ENCODE measurements at places on chromosomes 3 and 15.
A peak's percentile ranks its signal among the peaks of the same experiment; 100 is the strongest.

DNA sequence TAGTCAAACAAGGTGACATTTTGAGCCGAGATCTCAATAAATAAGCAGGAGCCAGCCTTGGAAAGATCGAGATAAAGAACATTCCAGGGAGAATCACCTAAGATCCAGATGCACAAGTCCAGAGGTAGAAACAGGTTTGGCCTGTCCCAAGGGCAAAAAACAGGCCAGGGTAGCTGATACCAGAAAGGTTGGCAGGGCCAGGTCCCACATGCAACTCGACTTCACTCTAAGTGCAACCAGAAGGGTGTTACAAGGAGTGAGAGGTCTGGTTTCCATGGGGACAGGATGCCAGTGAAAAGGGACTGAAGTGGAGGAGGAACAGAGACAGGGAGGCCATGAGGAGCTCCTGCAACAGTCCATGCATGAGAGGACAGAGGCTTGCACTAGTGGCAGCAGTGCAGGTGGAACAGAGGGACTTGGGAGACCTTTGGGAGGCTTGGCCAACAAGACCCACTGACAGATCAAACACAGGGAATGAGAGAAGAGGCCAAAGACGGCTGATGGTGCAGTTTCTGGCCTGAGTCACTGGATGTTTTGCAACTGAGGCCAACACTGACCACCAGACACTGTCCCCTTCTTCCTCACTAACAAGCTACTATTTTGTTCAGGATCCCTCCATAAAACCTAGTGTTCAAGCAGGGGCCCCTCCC, 5.2 kb downstream of the TPRA1 start:
- no peak for DNase-seq

- no peak for DNase-seq
Observed at GRCh38 chr3:129618186-129618820, 11.8 kb upstream of the PLXND1 start.

- DNase-seq: no peak
Observed at GRCh38 chr3:179113903-179114302, 34.3 kb upstream of the PIK3CA start.

- DNase-seq: no peak
Observed at GRCh38 chr3:1987980-1988379, 110.7 kb upstream of the CNTN4 start.

DNA sequence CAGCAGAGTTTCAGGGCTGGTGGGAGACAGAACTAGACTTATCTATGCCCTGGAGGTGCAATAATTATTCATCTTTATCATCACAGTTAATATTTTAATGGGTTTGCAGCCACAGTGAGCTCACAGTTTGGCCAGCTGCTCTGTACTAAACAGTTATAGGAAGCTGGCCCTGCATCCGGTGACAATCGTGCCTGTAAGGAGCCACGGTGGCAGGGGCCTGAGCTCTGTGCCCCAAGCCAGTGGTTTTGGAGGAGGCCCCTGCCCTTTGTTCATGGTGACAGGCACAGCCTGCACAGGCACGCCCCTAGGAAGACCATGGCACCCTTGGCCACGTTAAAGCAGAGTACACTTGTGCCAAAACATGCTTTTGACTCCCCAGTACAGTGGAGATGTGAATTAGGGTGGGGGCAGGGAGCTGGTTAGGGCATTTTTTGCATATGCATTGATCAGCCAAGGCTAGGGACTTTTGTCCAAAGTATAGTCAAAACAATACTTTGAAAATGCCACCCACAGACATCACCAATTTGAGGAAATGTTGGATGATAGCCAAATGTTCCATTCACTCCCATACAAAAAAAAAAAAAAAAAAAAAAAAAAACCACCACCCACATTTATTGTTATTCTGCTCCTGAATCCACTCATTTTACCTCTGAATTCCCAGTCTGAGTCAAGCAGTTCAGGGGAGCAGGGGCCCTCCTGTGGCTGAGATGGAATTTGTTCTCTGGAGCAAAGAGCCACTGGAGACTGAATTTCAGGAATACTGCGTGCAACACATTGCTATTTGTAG, 3.4 kb upstream of the RFTN1 start:
- peak; percentile 75 for DNase-seq

- no peak for DNase-seq
Observed at GRCh38 chr3:140568842-140569520, 108.9 kb upstream of the TRIM42 start.
